ENCODE measurements at places on chromosomes 1 and 21. TPM values are rescaled to one million over a fixed set of nuclear protein-coding genes. Genes with fewer than 3 reads are reported as not detected.

KMO gene
- total RNA-seq: 3.6 TPM

DNA sequence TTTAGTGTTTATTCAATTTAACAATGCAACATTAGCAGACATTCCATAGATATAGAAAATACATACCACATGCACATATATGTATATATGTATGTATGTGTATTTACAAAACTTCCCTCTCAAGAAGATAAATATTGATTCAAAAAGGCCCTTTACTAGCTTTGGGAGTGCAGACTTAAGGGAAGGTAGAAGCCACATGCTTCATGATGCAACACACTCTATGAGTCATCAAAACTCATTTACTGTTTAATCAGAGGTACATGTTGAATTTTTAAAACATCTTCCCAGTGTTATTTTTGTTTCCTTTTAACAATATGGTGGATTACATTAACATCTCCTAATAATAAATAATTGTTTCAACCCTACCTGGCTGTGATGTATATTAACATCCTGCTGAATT, 61.4 kb upstream of the KIRREL1 start:
- no peak for DNase-seq

CRYAA gene
- total RNA-seq: not detected

NIBAN1 gene
- 51.1 TPM for total RNA-seq

Data from body of pancreas (tissue), 4 donors.